ENCODE measurements at places on chromosomes 3 and 15.

DNA sequence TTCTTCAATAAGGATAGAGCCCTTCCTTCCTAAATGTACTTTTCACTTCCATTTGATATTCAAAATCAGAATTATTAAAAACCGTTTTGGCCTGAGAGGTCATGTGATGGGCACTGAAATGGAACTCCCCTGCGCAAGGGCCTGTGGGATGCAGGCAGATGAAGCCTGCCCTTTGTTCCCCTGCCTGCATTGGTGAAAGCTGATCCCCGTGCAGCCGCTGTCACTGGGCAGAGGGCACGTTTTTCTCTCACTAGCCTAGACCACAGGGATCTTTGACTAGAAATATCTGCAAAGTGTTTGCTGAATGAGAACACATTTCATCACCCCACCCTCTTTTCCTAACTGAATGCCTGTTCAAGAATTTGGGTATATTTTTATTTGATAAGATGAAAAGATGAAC lies 74.9 kb downstream of the TIPARP start:
- DNase-seq, result no peak

DNA sequence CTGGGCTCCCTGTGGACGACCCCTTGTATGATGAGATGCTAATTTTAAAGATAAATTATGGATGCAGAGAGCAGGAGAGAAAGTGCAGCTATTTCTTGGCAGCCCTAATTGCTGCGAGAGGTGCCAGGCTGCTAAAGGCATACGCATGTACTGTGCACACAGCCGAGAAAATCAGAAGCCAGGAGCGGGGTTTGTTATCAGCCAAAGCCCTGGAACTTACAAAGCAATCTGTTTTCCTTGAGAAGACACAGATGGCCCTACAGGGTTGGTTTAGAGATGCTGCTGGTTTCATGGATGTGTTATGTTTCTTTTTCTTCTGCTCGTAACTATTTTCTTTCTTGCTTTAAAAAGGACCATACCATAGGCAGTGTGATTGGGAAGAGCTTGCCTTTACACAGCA lies 11.7 kb upstream of the CCK start:
- DNase-seq, result no peak

GRCh38 chr3:29345516-29346300 lies 64.8 kb downstream of the RBMS3 start:
- no peak for DNase-seq

GRCh38 chr3:189372243-189372642 lies 200.5 kb downstream of the TPRG1 start:
- no peak for DNase-seq

GRCh38 chr3:126292318-126293070 lies 64.7 kb downstream of the KLF15 start:
- DNase-seq, result no peak

GRCh38 chr3:183044547-183045229 lies 54.6 kb downstream of the MCCC1 start:
- no peak for DNase-seq

- no peak for DNase-seq
Measured at GRCh38 chr3:149388001-149388440, 10.6 kb upstream of the TM4SF1 start.

DNA sequence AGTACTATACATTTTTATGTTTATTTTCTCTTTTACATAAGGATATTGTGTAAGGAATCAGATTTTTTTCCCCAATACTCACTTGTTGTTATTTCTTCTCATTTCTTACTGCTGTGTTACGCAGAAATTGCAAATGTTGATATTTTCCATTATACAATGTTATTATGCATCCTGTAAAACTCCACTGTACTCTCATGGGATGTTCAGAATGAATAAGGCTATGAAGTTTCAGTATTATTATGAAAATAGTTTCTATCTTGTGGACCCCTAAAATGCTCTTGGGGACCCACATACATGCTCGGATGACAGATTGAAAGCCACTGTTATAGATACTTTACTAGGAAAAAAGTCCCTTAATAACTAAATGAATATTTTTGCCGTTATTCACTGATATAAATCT lies 329.4 kb downstream of the EPHA3 start:
- DNase-seq, result no peak

DNA sequence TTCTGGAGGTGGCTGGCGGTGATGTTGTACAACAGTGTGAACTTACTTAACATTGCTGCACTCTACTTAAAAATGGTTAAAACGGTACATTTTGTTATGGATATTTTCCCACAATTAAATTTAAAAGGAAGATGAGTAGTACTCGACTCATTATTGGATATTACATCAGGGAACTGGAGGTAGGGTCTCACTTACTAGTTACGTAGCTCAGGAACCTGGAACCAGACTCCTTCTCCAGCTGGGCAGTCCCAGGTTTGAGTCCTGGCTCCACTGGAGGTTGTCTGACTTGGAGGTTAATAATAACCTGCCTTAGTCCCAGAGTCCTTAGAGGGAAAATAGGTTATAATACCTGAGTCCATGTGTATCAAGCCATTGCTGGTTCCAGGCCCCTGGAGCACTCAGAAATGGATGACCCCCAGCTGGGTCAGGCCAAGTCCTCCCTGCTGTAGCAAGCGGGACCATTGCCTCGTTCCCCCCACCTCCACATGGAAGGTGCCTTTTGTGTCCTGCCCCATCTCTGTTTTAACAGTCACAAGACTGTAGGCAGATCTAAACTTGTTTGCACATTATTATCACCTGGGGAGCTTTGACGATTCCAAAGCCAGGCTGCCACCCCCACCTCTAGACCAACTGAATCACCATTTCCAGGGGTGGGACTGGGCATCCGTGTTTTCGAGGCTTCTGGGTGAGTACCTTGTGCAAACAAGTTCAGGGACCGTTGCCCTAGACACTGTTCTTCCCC lies 126.6 kb downstream of the IGF1R start:
- DNase-seq, result no peak

GRCh38 chr3:186700267-186700666 lies 16.9 kb upstream of the KNG1 start:
- no peak for DNase-seq

GRCh38 chr3:40623567-40623966 lies 98.8 kb downstream of the ZNF621 start:
- DNase-seq, result no peak

DNA sequence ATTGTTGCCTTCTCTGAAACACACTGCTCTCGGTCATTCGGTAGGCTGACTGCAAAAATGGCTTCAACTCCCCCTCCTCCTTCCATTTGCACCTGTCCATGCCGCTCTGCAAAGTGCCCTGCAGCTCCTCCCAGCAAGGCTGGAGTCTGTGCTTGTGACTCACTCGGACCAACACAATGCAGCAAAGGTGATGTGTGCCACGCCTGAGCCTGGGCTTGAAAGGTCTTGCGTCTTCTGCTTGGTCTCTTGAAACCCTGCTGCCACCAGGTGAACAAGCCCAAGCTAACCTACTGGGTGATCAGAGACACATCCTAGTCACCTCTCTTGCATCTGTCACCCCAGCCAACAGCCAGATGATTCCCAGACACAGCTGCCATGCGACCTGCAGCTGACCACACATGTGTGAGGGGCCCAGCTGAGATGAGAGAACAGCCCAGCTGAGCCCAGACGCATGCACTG lies 71.1 kb downstream of the MGLL start:
- no peak for DNase-seq

Measured in stimulated activated CD8-positive, alpha-beta memory T cell treated with anti-CD3 and anti-CD28 coated beads, Interleukin-15, amount 100 ng/mL, for 4 hours (primary cell).